Aorta (tissue), 5 donors: ENCODE measurements at places on chromosomes 2 and 18.

DNA sequence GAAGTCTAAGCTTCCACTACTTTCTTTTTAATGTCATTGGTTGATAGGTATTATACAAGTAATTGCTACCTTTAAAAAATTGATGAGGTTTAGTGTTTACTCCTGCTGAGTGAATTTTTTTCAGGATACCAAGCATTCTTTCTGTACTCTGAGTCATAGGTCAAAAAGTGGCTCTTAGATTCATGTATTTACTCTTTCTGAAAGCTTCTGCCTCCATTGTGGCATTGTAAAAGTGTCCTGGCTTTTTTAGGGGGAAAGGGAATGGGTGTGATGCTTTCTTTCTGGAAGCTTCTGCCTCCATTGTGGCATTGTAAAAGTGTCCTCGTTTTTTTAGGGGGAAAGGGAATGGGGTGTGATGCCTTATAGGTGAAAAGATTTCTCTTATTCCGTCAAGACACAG, 286.5 kb downstream of the LPIN1 start:
- DNase-seq: no peak

DNA sequence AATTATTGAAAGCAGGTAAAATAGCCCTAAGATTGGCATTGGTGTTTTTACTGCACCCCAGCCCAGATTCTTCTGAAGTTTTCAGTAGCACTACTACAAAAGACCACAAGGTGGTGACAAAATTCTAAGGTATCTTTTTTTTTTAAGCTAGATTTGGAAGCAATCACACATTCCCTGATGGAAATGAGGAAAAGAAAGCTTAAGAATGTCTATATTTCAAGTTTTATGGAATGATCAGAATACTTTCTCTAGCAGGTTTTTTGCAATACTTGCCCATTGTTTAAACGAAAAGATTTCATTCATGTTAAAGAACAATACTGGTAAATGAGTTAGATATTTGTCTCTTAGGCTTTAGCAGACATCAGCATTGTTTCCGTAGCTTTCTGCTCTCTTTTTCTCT, 32.1 kb upstream of the ZNF638 start:
- DNase-seq: no peak

DNA sequence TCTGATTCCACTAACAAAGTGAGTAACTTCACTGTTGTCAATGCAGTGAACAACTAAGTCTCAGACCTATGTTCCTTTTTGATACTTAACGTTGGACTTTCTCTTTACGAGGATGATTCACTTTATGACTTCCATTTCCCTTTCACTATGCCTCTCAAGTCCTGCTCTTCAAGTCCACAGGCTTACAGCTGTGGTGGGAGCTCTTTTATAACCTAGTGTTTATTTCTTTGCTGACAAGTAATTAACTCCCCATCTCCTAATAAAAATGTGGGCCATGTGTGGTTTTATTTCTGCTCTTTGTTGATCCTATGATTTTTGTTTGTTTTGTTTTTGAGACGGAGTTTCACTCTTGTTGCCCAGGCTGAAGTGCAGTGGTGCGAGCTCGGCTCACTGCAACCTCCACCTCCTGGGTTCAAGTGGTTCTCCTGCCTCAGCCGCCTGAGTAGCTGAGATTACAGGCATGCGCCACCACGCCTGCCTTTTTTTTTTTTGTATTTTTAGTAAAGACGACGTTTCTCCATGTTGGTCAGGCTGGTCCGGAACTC, 142.1 kb downstream of the USP34 start:
- no peak for DNase-seq

DNA sequence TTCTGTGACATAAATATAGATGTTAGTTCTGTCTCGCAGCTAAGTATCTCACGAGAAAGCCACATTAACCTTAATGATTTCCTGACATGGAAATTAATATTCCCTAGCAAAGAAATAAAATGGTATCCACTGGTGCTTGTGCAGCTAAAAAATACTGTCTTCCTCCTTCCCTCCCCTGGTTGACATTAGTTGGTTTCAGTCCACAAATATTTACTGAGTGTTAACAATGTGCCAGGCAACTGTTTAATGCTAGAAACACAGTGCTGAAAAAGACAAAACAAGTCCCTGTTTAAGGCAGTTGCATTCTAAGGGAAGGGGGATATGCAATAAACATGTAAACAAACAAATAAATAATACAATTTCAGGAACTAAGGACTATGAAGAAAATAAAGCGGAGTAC, 44.2 kb upstream of the VPS54 start:
- no peak for DNase-seq

GRCh38 chr2:199207011-199207410, 250.7 kb downstream of the SATB2 start:
- DNase-seq: no peak

- DNase-seq: peak; percentile 91
These were observed 123.0 kb upstream of the SLC39A10 start for GRCh38 chr2:195533771-195534642.

DNA sequence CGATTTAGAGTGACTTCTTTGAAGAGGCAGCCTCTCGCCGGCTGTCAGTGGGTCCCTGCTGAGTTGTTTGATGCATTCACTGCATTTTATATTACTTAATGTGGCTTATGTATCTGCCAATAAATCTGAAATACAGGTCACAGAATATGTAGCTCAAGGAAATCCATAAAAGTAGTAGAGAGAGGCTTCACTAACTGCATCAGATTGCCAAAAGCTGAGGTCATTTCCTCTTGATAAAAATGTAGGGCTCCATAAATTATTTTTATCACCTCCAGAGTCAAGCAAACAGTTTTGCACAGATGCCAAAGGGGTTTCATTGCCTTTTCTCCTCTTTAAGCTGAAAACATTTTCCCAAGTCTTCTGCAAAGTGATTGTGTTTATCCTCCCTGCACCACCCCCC, 36.5 kb upstream of the CCDC93 start:
- no peak for DNase-seq

- DNase-seq: no peak
These were observed 9.5 kb downstream of the GRHL1 start for GRCh38 chr2:9961013-9961412.

DNA sequence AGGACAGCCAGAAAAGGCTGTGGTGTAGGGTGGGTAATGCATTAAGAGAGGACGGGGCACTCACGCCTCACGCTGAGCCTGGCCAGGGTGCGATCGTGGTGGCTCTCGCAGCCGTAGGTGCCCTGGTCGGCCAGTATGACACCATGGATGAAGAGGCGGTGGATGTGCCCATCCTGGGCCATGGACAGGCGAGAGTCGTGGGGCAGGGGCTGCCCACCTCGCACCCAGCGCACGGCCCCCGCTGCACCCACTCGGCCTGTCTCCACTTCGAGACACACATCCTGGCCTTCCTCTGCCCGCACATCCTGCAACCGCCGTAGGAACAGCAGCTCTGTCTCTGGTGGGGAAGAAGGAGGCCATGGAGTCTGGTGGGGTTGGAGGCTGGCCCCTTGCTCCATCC, 12.1 kb downstream of the TMEM198 start:
- DNase-seq: no peak

DNA sequence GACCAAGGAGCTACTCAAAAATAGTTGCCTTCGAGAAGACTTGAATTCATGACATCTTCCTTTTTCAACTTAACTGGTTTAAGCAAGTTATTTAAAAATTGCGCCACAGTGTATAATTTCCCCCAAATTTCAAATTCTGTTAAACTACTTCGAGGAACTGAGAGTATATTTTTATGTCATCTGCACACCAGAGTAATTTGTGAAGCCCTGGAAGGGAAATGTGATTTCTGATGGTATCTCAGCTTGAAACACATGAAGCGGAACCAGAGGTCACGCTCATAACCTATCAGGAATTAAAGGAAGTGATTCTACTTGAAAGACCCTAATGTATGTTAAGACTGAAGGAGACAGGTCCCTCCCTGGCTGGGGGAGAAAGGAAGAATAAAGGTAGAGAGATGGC, 33.9 kb upstream of the DARS1 start:
- no peak for DNase-seq

DNA sequence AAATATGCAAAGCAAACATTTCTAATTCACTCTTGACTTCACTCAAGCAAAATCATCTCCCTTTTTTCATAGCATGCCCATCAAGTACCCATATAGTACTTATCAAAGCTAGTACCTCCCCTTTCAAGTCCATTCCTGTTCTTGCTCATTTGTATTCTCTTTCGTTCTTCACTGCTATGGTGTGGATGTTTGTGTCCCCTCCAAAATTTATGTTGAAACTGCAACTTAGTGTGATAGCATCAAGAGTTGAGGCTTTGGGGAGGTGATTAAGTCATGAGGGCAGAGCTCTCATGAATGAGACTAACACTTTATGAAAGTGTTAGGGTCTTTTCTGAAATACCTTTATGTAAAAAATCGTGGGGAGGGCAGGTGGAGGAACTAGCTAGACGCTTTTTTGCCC, 52.9 kb downstream of the RNU4ATAC start:
- no peak for DNase-seq

- no peak for DNase-seq
These were observed 73.4 kb downstream of the MARCHF4 start for GRCh38 chr2:216298719-216299495.
